ENCODE measurements at places on chromosomes 7 and 10.

DNA sequence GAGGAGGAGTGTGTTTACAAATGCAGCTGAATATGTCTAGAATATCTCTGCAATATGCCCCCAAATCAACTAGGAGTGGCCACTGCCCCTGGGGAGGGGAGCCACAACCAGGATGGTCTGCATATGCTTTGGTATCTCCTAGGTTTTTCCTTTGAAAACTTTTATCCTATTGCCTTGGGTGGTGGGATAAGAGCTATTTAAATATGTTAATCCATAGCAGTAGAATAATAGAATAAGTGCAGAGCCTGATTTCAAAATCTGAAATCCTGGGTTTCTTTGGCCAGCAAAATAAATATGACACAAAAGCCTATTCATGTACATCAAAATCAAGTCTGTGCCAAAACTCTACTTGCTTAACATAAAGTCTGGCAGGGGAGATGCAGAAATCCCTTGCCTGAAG is 79.6 kb upstream of the FGFR2 start:
- no peaks in the 10 kb centered on the region for H3K4me1 ChIP-seq
- H3K36me3 ChIP-seq: peaks cover 7% of the 10 kb centered on the region
- no peak overlapping the region for H3K27ac ChIP-seq
- no peak for DNase-seq

DNA sequence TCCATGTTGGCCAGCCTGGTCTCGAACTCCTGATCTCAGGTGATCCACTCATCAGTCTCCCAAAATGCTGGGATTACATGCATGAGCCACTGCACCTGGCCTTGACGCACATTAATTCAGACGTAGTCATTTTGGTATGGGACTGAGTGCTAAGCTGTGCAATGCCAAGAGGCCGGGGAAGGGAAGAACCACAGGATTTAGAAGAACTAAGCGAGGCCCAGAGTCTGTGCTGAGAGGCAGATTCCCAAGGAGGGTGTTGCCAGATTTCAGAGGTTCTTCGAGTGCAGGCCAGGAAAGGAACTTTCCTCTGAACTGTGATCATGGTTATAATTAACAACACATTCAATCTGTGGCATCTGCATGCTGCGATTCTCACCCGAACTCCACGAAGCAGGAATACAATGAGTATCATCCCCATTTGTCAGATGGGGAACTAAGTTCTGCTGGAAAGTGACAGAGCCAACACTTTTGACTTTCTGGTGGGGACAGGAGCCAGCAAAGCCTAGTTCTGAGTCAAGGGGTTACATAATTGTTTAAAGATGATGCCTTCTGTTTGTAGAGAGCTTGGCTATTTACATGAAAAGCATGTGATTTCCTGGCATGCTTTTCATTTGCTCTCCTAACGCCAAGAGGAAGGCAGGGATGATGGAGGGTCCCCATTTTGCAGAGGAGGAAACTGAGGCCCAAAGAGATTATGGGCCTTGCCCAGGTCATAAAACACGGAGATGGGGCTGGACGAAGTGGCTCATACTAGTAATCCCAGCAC is 6.2 kb upstream of the ZAN start:
- H3K27ac ChIP-seq: no peak overlapping the region
- no peak for DNase-seq
- H3K4me3 ChIP-seq: no peak overlapping the region
- H3K4me1 ChIP-seq: peaks cover 9% of the 10 kb centered on the region
- H3K27me3 ChIP-seq: peaks cover 42% of the 10 kb centered on the region

- H3K27ac ChIP-seq: no peak overlapping the region
- H3K36me3 ChIP-seq: no peaks in the 10 kb centered on the region
- no peak overlapping the region for H3K4me3 ChIP-seq
- peaks cover 10% of the 10 kb centered on the region for H3K27me3 ChIP-seq
- no peak for DNase-seq
Observed at GRCh38 chr10:131249955-131250344, 61.6 kb downstream of the TCERG1L start.

DNA sequence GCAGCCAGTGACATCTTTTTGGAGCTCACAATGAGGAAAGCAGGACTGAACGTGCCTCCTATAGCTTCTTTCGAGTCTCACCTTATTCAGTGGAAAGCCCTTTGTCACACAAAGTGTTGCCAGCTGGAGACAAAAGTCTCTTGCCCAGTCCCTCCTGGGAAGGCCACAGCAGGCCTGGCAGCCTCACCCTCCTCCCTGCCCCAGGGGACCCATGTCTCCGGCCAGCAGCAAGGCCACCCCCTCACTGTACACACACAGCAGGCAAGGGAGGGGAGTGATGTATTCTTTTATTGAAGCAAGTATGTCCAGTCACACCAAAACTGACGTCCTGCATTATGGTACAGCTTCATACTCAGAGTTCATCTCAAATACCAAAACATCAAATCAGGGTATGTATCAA is 56.0 kb downstream of the CSGALNACT2 start:
- no peak for DNase-seq
- H3K27me3 ChIP-seq: no peaks in the 10 kb centered on the region
- H3K4me1 ChIP-seq: no peaks in the 10 kb centered on the region
- H3K4me3 ChIP-seq: no peak overlapping the region
- no peak overlapping the region for H3K27ac ChIP-seq
- no peaks in the 10 kb centered on the region for H3K36me3 ChIP-seq

GRCh38 chr7:87173471-87173870 is 21.2 kb downstream of the DMTF1 start:
- no peak overlapping the region for H3K4me3 ChIP-seq
- H3K27ac ChIP-seq: no peak overlapping the region
- H3K27me3 ChIP-seq: no peaks in the 10 kb centered on the region

DNA sequence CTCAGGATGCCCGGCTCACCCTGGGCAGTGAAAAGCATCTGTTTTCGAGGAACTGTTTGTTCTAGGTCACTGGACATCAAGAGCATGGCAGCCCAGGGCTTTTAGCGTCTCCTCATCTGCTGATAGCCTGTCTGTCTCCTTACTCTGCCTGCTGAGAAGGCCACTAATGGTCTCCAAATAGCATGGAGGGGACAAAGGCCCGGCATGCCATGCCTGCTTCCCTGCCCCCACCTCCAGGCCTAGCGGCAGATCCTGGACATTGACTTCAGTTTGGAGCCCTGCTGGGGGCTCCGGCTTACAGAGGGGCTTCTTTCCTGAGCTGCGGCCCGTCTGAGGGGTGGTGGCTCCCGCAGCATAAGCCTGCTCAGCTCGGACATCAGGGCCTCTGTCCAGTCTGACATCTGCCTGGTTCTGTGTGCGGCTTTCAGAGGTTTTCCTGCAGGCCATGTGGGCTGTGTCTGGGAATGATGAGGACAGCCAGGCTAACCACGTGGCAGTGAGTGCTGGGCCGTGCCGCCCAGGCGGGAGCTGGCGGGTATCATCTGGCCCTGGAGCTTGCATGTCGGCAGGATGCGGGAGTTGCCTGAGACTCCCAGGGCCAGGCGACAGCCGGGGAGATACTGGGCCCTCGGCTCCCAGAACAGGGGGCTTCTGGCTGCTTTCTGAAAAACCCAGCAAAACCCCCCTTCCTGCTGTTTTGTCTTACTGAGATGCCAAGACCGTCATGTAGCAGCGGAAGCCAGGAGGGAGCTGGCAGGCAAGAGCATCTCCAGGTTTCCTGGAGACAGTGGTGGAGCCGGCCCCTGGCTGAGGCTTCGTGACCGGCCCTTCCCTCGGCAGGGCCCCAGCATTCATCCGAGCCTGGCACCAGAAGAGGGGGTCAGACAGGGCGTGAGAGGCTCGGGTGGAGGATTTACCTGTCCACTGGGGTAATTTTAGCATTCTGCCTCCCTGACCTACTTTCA is 9.2 kb downstream of the PFKFB3 start:
- H3K27ac ChIP-seq: no peak overlapping the region
- DNase-seq: no peak
- H3K4me1 ChIP-seq: peaks cover 17% of the 10 kb centered on the region

GRCh38 chr7:23062452-23062851 is 43.1 kb upstream of the KLHL7 start:
- no peak overlapping the region for H3K27ac ChIP-seq
- H3K4me3 ChIP-seq: no peak overlapping the region
- H3K27me3 ChIP-seq: peaks cover 5% of the 10 kb centered on the region
- no peaks in the 10 kb centered on the region for H3K4me1 ChIP-seq
- no peak for DNase-seq
- no peaks in the 10 kb centered on the region for H3K36me3 ChIP-seq

DNA sequence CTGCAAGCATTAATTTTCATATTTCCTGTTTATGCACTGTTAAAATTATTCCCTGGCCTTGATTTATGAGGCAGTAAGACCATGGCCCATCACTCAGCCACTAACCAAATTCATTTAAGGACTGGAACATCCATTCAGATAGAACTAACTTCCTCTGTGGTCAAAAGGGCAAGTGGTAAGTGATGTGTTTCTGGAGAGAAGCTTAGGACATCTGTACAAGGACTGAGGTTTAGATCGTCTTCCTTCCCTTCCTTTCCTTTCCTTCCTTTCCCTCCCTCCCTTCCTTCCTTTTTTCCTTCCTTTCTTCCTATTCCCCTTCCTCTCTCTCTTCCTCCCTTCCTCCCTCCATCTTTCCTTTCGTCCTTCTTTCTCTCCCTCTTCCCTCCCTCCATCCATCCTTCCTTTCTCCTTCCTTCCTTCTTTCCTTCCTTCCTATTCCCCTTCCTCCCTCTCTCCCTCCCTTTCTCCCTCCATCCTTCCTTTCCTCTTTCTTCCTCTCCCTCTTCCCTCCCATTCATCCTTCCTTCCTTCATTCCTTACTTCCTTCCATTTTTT is 1019.4 kb downstream of the TYW1 start:
- no peak for DNase-seq
- no peaks in the 10 kb centered on the region for H3K27me3 ChIP-seq
- no peaks in the 10 kb centered on the region for H3K4me1 ChIP-seq
- H3K36me3 ChIP-seq: peaks cover 9% of the 10 kb centered on the region
- H3K27ac ChIP-seq: no peak overlapping the region

- H3K36me3 ChIP-seq: no peaks in the 10 kb centered on the region
- no peak for DNase-seq
- peak overlapping the region; percentile 46 for H3K27ac ChIP-seq
- no peaks in the 10 kb centered on the region for H3K27me3 ChIP-seq
- H3K4me3 ChIP-seq: no peak overlapping the region
Observed at GRCh38 chr10:49179699-49180443, 8.3 kb downstream of the TMEM273 start.

- no peak overlapping the region for H3K27ac ChIP-seq
- no peak overlapping the region for H3K4me3 ChIP-seq
- H3K27me3 ChIP-seq: no peaks in the 10 kb centered on the region
- no peak for DNase-seq
- H3K4me1 ChIP-seq: no peaks in the 10 kb centered on the region
Observed at GRCh38 chr10:75191821-75192568, 18.6 kb upstream of the VDAC2 start.

DNA sequence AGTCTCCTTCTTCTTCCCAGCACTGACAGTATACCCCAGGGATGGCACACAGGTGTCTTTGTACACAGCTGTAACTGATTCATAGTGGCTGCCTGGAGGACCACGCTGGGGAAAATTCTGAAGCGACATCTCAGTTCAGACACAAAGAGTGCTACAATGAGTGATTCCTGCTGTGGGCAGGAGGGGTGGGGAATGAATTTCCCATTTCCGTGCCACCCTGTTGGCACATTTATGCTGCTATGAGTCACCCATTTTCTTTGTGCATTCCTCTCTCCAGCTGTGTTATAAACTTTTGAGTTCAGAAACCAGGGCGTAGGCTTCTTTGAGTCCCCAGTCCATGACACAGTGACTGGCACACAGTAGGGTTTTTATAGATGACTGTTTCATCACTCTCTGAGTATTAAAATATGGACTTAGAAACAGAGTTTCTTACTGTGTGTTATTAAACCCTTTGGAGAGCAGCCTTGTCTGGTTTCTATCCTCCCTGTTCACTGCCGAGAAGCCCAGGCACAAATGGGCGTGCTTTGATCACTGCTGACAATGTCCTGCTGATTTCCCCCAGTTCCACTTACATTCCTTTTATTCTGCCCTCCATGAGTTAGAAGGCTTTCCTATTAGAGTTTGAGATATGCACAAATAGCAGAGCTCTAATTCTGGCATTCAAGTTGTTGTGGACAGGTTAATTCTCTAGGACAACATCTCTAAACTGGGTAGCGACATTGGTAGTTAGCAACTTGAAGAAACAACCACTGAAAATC is 24.0 kb upstream of the NPS start:
- H3K27ac ChIP-seq: no peak overlapping the region
- H3K36me3 ChIP-seq: no peaks in the 10 kb centered on the region
- H3K4me3 ChIP-seq: no peak overlapping the region
- no peaks in the 10 kb centered on the region for H3K27me3 ChIP-seq

- no peak for DNase-seq
- no peak overlapping the region for H3K27ac ChIP-seq
- no peak overlapping the region for H3K4me3 ChIP-seq
- peaks cover 22% of the 10 kb centered on the region for H3K36me3 ChIP-seq
- no peaks in the 10 kb centered on the region for H3K27me3 ChIP-seq
Observed at GRCh38 chr7:66869660-66870450, 51.2 kb upstream of the TMEM248 start.

DNA sequence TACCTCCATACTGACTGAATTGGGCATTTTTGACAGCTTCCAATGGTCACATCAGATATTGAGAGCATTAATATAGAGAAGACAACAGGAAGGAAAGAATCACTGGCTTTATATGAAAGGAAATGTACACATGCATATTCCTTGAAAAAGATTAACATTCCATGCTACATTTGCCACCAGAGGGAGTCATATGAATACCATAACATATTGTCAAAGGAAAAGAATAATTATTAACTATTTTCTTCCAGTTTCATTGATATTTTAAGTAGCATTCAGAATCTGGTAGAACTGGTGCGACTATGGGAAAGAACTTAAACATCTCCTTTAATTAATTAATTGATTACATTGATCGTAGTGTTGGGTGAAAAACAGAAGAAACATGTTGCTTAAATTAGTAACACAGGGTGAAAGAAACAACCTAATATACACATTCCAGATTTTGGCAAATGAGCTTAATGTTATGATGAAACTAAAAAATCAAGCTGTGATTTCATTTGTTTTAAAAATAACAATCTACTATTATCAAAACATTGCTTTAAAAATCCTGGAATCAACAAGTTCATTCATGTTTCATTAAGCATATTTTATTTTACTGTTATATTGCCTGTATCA is 71.5 kb downstream of the GPR85 start:
- H3K4me3 ChIP-seq: no peak overlapping the region
- no peak overlapping the region for H3K27ac ChIP-seq
- no peaks in the 10 kb centered on the region for H3K27me3 ChIP-seq
- DNase-seq: no peak
- H3K4me1 ChIP-seq: no peaks in the 10 kb centered on the region
- peaks cover 9% of the 10 kb centered on the region for H3K36me3 ChIP-seq

Measured in naive B cell (primary cell).